Activated CD8-positive, alpha-beta memory T cell treated with anti-CD3 and anti-CD28 coated beads for 4 hours (primary cell): ENCODE measurements at places on chromosomes 3 and 15.

DNA sequence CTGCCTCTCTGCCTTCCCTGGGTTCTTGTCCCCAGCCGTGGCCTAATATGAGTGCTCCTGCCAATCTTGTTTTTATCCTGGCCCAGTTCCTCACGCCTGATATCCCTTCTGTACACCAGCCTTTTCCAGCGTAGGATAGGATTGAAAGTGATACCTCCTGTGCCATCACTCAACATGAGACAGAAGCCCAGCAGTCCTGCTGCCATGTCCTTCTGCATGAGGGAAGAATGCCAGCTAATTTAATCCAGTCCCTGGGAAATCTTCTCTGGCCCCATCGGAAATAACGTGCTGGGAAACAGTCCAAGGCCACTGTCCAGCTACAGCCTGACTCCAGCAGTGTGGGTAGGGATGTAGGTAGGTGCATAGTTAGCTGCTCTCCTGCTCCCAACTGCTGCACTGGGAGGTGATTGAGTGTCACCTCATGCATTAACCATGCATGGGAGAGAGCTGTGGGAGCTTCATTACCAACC, 92.0 kb upstream of the TPM1 start:
- DNase-seq: no peak

- DNase-seq: no peak
These were observed 504.0 kb downstream of the UNC13C start for GRCh38 chr15:54482251-54482650.

DNA sequence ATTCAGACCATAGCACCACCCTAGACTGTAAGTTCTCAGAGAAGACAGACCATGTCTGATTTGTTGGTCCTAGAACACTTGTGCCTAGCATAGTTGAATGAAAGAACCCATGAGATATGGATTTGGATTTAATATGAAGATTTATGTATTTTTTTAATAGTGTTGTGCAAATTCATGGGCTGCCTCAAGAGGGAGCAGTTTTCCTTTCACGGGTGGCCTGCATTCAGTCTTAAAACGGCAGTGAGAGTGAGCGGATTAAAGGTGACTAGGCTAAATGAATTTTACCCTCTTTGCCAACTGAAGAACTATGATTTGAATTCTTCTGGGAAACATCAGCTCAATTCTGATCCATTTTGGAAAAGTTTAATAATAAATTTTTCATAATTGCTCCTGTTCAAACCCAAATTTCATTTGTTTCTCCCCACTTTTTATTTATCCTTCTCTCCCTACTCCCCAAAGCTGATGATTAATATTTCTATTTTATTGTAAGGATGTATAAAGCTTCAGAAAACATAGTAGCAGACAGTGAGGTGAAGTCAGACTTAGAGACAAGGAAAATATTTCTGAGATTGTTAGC, 67.3 kb downstream of the MORC1 start:
- DNase-seq: no peak

- no peak for DNase-seq
These were observed 360.4 kb upstream of the CDIN1 start for GRCh38 chr15:36218991-36219390.

- no peak for DNase-seq
These were observed 42.7 kb upstream of the B3GNT5 start for GRCh38 chr3:183210341-183210740.
